GM12891 (cell line): ENCODE measurements at places on chromosomes 12 and 14.

GRCh38 chr12:12482959-12483358 is 79.7 kb downstream of the DUSP16 start:
- DNase-seq = no peak

DNA sequence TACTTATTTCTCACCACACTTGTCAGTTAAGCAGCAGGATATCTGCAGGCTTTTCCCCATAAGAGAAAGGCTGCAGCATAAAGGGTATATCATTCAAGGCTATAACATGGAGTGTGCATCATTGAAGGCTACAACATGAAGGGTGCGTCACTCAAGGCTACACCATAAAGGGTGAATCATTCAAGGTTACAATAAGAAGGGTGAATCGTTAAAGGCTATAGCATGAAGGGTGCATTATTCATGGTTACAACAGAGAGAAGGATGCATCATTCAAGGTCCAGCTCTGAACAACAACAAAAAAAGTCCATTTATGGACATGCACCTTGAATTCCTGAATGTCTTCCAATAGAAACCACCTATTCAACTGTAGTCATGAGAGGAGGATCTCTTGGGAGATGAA is 32.8 kb upstream of the LUM start:
- DNase-seq = no peak

DNA sequence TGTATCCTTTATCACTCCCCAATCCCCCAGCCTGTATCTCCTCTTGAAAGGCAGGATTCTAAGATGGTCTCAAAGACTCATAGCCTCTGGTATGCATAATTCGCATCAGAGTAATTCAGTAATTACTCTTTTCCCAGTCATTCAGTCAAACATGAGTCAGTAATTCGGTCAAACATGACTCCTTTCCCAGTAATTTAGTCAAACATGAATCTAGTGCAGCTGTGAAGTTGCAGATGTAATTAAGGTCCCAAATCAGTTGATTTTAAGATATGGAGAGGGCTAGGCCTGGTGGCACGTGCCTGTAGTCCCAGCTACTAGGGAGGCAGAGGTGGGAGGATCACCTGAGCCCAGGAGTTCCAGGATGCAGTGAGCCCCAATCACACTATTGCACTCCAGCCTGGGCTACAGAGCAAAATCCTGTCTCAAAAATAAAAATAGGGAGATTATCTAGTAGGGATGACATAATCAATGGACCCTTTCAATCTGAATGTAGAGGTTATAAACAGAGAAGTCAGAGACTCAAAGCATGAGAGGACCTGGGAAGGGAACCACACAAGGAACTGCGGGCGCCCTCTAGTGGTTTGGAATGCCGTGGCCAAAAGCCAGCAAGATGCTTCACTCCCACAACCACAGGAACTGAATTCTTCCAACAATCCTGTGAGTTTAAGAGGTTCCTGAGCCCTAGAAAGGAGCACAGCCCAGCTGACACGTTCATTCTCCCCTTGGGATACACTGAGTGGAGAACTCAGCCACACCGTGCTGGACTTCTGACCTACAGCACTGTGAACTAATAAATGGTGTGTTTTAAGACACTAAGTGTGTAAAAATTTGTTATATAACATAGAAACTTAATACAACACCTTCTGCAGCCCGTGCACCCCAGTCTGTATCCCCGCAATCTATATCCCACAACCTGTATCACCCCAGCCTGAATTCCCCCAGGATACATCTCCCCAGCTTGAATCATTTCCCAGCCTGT is 14.3 kb upstream of the ARMH4 start:
- DNase-seq = peak; percentile 25

DNA sequence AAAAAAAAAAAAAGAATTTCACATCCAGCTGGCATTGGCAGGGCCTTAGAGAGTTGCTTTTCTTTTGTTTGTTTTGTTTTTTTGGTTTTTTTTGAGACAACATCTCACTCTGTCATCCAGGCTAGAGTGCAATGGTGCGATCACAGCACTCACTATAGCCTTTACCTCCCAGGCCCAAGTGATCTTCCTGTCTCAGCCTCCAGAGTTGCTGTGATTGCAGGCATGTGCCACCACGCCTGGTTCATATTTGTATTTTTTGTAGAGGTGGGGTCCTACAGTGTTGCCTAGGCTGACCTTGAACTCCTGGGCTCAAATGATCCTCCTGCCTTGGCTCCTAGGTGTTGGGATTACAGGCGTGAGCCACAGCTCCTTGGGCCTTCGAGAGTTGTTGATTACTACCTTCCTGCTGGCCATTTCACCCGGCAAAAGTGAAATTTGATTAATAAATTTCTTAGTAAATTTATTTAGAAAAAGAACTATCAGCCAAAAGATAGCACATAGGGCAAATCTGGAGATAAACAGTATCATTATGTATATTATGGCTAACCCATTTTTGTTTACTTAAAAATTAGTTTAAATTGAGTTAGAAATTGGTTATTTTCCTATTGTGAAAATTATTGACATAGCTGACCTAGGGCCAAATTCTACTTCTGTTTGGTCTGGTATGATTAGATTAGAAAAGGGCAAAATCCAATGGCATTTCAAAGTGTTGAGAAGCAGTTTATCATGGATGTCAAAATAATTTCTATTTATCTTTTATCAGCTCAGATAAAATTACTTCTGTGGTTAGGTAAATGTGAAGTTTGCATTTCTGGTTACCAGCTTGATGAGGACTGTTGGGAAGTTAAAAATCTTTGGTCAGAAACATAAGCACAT is 12.6 kb downstream of the ACTR6 start:
- no peak for DNase-seq

- no peak for DNase-seq
Observed at GRCh38 chr12:52076811-52077210, 2.7 kb upstream of the SMIM41 start.

DNA sequence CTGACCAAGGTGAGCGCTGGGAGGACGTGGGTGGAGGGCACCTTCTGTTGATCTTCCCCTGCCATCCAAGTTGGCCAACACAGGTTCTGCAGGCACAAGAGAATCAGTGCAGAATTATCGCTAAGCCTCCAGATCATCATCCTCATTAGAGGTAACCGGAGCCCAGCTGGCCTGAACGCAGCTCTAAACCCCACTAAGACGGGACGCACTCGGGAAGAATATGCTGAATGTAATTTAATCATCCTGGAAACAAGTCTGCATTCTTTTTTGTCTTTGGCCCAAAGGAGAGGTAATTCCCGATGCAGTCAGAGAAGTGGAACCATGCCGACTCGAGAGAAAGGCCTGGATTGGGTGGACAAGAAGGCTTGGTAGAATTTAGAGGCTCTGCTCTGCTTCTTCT is 111.0 kb upstream of the GSC start:
- no peak for DNase-seq

DNA sequence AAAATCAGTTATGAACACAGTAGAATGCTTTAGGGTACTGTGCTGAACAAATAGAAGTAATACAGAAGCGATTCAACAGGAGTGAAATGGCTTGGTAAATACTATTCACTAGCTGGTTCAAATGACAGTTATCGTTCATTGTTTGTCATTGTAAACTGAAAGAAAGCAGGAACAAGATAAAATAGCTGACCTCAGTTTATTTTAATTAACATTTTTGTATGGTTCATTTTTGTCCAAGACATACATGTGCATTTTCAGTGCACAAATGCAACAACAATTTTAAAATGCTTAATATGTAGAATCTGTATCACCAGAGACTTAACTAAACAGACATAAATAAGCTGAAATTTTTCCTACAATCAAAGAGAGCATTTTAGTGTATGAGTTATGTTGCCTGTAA is 49.9 kb downstream of the ALX1 start:
- no peak for DNase-seq

DNA sequence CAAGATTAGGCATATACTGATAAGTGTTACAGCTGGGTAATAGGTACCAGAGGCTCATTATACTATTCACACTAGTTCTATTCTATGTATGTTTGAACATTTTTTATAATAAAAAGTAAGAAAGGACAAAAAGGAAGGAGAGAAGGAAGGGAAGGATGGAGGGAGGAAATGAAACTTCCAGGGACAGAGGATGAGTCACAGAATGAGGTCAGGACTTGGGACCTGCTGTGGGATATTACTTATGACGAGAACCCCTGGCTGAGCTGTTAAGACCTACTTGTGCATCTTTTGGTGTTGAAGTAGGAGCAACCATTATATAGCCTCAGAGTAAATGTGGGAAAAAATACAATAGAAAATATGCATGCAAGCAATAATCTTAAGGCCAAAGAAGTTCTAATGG is 16.7 kb upstream of the TMEM260 start:
- DNase-seq = no peak

GRCh38 chr12:105507311-105508038 is 177.0 kb downstream of the C12orf75 start:
- no peak for DNase-seq

DNA sequence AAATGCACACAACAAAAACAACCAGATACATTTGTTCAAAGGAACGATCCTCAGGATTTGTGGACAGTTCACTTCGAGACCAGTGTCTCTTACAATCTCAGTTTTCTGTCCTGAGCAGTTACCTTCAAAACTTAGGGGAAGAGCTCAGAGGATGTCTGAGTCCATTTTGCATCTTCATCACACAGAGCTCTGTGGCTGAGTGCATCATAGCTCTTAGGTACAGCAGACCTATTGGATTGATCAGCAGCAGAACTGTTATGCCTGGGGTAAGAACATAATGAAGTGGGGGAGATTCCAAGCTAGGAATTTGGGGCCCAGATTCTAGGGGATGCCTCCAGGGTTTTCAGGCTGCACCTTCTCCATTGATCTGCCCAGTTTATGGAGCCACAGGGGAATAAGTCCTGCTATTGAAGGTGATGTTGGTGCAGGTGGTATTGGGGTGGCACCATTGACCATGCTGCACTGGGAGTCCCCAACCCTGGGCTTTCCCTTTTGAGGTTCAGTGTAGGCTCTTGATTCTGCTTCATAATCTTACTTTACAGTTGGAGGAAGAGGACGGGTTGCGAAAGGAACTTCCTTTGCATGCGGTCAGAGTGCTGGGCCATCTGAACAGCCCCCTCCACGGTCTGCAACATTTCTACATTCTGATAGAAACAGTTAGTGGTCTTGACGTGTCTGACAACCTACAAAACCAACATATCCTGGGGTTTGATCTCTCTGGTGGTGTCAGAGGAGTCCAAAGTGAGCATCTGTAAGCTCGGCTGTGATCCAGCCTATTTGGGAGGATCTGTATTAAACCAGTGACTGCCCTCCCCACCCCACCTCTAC is 112.8 kb downstream of the CHST11 start:
- DNase-seq = peak; percentile 26

DNA sequence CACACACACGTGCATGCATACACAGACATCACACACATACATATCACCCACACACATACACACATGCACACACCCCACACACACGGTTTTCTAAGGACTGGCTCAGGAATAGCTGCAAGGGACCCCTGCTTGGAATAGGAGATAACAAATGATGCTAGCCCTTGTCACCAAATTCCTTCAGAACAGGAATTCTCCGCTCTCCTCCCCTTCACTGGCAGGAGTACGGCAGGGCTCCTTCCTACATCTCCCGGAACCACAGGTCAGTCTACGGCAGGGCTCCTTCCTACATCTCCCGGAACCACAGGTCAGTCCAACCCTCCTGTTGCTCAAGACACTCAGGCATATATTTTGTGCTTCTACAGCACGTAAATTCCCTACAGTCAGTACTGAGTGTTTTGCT is 23.9 kb downstream of the PHLDA1 start:
- DNase-seq = no peak

DNA sequence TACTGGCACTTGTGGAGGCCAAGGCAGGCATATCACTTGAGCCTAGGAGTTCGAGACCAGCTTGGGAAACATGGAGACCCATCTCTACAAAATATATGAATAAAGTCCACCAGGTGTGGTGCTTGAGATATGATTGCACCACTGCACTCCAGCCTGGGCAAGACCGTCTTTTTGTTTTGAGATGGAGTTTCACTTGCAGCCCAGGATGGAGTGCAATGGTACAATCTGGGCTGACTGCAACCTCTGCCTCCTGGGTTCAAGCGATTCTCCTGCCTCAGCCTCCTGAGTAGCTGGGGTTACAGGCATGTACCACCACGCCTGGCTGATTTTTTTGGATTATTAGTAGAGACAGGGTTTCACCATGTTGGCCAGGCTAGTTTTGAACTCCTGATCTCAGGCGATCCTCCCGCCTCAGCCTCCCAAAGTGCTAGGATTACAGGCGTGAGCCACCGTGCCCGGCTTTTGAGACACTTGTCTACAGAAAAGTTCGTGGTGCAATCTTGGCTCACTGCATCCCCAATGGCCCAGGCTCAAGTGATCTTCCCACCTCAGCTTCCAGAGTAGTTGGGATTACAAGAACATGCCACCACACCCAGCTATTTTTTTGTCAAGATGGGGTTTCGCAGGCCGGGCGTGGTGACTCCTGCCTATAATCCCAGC is 16.3 kb upstream of the ATP5F1B start:
- DNase-seq = no peak

DNA sequence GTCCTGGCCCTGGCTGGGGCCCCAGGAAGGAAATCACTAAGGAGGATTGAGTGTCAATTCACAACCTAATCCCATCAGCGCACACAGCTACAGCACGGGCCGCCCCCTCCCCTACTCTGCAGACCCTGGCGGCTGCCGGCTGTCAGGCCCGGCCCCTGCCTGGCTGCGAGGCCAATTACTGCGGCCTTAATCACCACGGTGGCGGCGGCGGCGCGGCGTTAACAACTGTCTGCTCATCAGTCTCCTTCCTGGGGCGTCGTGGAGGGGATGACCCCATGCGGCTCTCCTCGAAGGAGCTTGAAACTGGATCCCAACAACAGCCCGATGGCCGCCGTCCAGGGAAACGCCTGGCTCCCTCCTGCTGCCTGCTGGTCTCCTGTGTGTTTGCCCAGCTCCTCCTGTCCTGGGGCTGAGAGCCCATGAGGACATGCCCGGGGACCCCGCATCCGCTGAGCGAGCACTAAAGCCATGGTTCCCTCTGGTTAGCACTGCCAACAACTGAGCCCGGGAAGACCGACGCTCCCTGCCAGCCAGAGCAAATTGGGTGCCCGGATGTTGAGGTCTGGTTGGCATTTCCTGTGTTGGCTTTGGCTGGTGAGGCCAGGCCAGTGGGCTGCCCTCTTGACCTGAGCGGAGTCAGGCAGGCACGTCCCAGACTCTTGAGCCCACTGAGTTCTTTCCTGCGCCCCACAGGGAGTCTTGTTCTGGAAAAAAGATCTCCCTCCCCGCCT is 21.8 kb upstream of the EIF2B2 start:
- DNase-seq = no peak

DNA sequence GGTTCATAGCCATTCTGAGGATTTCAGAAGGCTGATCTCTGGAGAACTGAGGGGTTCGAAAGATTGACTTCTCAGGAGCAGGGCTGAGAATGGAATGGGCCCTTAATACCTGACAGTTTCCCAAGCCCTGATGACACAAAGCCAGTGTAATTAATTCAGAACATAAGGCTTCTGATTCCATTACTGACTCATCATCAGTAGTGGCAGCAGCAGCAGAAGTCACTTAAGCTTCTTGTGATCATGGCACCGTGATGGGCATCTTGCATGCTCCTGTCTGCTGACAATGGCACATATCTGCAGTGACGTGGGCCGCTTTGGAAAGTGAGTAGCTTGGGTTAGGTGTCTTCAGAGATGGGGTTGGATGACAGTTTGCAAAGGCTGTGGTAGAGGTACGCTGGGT is 38.2 kb upstream of the GSG1 start:
- no peak for DNase-seq

- no peak for DNase-seq
Observed at GRCh38 chr14:77314539-77315457, 5.9 kb downstream of the POMT2 start.

GRCh38 chr12:89679631-89680030 is 29.0 kb downstream of the ATP2B1 start:
- DNase-seq = no peak
